Stimulated activated CD4-positive, alpha-beta T cell treated with anti-CD3 and anti-CD28 coated beads, Interleukin-12 subunit alpha, Interleukin-12 subunit beta, amount 100 ng/mL, for 4 hours (primary cell): ENCODE measurements at places on chromosomes 16 and 17.

- no peak for DNase-seq
Observed at GRCh38 chr16:50685462-50686063, 4.5 kb upstream of the SNX20 start.

- no peak for DNase-seq
Observed at GRCh38 chr17:66764506-66764905, 70.4 kb upstream of the CACNG5 start.

GRCh38 chr17:41284546-41284945 is 9.0 kb downstream of the KRTAP9-7 start:
- DNase-seq: no peak

GRCh38 chr17:44751806-44752205 is 7.0 kb upstream of the ADAM11 start:
- no peak for DNase-seq

GRCh38 chr17:68296217-68297191 is 5.2 kb downstream of the ARSG start:
- no peak for DNase-seq

- no peak for DNase-seq
Observed at GRCh38 chr17:47669081-47669480, 19.4 kb downstream of the KPNB1 start.
